ENCODE measurements at places on chromosomes 3 and 15.

DNA sequence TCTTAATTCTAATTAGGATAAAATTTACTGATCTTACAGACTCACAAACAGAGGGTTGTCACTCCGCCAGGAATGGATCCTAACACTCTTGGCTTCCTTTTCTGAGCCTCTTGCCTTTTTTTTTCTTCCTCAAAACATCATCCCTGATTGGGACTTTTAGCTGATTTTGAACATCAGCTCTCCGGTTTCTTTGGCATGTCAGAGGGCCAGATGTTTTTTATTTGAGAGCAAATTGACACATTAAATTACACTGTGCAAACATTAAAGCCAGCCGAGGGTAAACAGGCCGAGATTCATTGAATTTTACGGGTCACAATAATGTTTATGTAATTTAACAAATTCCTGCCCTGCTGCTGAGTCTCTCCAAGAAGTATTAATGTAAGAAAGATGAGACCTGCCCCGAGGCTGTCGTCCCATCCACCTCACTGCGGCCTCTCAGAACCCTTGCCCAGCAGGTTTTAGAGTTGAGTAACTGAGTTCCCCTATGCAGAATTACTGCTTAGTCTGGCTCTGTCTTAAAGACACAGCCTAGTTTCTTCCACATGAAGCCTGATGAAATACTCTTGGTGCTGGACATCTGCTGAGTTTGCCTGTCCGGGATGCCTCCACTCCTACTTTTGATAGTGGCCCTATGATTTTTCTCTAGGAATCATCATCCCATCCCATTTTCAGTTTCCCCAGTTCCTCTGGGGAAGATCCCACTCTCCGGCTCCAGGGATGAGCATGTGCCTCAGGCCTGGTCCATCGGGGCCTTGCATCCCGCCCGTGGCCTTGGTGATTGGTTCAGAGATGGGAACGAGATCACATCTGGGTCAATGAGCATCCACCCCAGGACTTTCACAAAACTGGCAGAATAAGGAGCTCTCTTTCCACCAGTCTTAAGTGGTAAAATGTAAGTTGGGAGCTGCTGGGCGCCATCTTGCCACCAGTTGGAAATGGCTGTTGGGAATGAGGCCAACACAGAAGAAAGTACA, 226.6 kb upstream of the TLE3 start:
- no peak for DNase-seq

DNA sequence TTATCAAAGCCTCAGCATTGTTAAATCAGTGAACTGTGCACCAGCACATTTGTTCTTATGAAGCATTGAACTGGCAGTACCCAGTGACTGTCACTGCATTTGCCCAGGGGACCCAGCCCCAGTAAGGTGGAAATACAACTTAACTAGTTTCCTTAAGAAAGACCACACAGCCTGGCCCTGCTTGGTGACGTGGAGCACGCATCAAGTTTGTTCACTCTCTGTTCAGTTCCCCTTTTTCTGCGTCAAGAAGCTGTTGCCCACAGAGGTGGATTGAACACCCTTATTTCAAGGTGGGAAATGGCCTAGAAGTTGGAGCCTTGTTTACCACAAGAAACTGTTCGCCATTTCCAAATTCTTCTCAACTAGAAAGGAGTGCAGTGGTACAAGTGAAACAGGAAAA, 69.9 kb upstream of the AGBL1 start:
- DNase-seq: peak; percentile 0

DNA sequence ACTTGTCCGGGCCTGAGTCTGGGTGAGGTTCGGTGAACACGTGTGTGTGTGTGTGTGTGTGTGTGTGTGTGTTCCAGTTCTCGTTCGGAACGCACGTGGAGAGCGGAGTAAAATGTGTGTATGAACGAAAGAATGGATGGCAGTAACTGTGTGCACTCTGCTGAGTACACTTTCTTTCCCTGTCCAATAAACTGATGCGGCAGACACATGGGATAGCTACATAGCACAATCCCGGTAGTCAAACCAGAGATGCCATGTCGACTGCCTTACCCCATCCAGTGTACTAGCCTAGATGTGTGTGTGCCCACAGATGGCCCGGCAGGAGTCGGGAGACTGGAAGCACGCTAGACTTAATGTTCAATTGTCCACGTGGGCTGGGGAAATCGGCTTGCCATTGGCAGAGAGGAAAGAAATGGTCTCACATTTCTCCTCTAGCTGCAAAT, 507 bp upstream of the GOLIM4 start:
- peak; percentile 98 for DNase-seq

- no peak for DNase-seq
Observed at GRCh38 chr3:155639462-155640055, 105.3 kb downstream of the PLCH1 start.

- peak; percentile 62 for DNase-seq
Observed at GRCh38 chr3:160224256-160224655, 966 bp upstream of the C3orf80 start.

- DNase-seq: no peak
Observed at GRCh38 chr3:189985948-189986347, 134.7 kb downstream of the P3H2 start.

- no peak for DNase-seq
Observed at GRCh38 chr3:129358177-129358771, 70.2 kb downstream of the EFCAB12 start.

DNA sequence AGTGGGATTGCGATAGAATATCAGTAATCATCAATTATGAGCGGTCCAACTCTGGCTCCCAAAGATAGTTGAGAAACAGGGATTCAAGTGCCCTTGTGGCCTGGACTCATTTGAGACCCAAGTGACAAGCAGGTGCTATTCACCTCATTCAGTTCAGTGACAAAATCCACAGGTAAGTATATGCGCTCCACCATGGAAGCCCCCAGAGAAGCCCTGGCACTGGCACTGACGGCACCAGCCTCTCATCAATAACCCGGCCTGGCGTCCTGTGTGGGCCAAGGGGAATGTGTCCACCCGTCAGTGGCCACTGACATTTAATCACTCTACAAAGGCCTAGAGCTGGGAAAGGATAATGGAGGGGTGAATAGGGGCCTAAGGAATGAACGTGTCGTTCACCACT, 117.2 kb downstream of the ADCY5 start:
- no peak for DNase-seq

GRCh38 chr3:31184261-31185061, 290.0 kb upstream of the GADL1 start:
- no peak for DNase-seq

- no peak for DNase-seq
Observed at GRCh38 chr3:7289121-7289520, 428.2 kb downstream of the GRM7 start.

DNA sequence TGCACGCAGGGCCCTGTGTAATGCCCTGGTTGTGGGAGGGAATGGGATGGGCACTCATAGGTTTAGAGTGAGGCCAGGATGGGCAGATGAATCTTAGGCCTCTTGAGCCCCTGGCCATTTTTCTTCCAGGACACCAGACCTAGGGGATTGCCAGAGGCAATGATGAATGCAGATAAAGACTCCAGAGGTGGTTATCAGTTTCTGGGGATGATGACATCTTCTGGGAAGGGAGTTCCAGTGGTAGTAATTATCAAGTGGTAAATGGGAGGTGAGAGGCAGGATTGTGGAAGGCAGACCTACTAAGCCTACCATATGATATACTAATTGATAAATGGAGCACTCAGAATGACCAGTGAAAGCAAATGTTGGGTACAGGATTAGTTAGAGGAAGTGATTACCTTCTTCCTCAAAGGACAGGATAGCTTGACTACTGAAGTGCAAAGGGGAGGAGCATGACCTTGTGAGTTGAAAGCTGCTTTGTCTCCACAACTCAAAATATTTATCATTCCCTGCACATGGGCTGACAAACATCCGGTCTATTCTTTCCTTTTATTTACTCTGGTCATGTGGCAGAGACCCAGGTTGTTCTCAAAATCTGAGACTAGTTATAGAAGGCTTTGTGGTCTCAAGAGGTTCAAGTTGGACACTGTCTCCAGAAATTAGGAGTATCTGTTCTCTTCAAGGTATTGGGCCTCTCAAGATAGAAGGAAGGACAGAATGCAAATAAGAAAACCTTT, 10.2 kb upstream of the MAPK6 start:
- DNase-seq: no peak

GRCh38 chr3:197350446-197350845, 52.0 kb upstream of the DLG1 start:
- no peak for DNase-seq

DNA sequence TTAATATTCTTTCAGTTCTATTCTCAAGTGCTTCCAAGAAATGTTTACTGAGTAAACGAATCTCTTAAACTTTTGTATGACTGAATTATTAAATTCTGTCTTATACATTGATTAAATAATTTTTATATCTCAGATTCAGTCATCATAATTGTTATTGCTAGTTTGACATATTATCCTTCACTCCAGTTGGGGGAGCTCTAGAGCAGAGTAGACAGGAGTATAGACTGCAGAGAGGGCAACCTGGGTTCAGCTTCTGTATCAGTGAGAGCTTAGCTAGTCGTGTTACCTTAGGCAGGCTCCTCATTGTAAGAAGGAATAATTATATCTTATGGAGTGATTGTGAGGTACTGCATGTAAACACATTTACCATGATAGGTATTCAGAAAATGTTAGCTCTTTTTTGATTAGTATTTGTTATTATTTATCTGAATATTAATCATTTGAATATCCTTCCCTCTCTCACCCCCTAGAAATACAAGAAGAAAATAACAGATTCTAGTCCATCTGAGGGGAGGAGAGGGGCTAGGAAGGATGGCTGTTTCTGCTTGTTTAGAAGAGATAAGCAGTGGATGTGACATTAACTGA, 31.0 kb upstream of the ZCWPW2 start:
- peak; percentile 63 for DNase-seq

DNA sequence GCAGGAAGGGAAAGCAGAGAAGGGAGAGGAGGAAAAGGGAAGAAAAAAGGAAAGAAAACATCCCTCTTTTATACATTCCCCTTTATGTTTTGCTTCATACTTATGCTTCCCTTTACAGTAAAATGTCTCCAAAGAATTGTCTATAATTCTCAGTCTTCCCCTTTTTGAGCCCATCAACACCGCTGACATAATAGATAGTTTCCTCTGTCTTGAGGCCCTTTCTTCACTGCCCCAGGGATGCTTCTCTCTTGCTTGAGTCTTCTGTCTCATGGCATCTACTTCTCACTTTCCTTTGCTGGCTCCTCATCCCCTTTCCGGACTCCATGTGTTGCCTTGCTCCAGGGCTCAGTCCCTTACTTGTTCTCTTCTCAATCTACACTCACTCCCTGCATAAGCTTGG, 99.7 kb upstream of the DAZL start:
- no peak for DNase-seq

DNA sequence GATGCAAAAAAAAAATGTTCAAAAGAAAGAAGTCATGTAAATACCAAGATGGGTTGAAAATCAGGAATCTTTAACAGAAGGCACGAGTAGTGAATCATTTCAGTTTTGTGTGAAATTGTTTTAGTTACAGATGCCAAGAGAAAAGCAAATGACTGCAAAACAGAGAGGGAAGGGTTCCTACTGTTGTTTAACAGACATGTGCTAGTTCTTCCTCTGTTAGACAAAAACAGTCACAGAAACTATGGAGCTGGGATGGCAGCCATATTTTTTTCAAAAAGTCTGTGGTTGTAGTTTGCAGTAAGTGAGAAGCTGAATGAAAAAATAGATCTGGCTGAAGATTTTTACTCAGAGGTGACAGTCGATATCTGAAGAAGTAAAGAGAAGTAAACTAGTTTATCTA, 511.9 kb downstream of the ZIC1 start:
- no peak for DNase-seq

DNA sequence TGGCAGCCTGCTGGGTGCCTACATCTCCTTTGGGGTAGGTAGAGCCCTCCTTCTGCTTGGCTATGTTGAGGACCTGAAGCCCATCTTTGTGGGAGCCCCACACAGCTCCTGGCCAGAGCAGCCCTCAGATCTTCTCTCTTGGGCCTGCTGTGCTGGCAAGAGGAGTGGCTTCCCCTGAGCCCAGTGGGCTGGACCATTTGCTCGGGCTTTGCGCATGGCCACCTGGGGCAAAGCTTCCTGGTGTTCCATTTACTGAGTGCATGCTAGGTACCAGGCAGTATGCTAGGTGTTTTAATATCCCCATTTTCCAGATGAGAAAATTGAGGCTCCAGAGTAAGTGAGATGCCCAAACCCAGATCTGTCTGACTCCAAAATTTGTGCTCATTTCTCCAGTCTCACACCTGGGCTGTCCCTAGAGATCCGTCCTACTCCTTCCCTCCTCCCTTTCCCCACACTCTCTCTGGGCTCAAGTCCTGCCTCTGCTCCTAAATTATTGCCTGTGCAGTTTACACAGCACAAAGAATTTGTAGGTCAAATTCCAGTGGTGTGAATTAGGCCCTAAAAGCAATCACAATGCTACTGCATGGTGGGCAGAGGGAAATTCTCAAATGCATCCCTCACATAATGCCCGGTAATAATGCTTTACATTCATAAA, 39.7 kb downstream of the SLC28A1 start:
- DNase-seq: no peak

DNA sequence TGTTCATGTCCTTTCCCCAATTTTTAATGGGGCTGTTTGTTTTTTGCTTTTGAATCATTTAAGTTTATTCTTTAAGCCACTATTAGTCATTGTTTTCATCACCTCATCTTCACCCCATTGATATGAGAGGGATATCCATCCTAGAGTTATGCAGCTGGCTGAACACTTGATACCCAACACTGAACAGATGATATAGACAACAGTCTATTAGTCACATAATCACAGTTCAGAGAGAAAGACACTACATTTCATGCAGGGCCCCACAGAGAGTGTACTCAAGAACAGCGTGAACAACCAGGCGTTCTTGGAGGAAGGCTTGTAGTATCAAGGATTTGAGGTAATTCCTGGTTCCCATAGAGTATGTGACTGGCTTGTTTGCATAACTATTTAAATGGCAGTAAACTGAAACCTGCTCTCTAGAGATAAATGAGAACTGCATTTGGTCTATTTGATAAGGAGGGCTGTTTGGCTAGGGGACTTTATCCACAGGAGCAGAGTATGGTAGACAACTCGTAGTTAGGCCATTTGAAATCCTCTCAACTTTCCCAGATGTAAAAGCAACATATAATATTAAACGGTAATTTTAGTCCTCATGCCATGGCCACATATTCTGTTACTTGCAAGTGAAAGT, 618.7 kb downstream of the SI start:
- DNase-seq: no peak

GRCh38 chr3:138180375-138181029, 5.8 kb upstream of the DBR1 start:
- peak; percentile 62 for DNase-seq

DNA sequence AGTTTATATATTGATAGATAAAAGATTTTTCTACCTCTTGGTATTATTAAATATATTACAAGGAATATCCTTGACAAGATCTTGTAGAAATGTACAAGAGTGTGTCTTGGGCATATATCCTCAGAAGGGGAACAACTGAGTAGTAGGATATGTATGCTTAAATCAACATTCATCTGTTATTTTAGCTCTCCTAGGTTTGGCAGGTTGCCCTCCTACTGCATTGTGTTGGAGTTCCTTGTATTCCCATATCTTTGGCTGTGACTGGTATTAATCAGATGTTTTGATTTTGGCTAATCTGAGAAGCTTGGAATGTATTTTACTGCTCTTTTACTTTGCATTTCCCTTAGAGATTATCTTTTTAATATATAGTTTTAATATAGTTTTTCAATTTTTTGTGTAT, 4.6 kb downstream of the MYRIP start:
- DNase-seq: no peak

GRCh38 chr3:50248387-50248786, 12.4 kb downstream of the GNAI2 start:
- no peak for DNase-seq

GRCh38 chr3:49173116-49173791, 1.9 kb downstream of the KLHDC8B start:
- DNase-seq: peak; percentile 20

- no peak for DNase-seq
Observed at GRCh38 chr3:150469931-150470740, 62.0 kb downstream of the TSC22D2 start.

GRCh38 chr15:85314146-85314545, 66.3 kb upstream of the AKAP13 start:
- DNase-seq: no peak
